ENCODE measurements at places on chromosomes 1 and 21.

GRCh38 chr1:1380860-1381259, 5.9 kb upstream of the AURKAIP1 start:
- no peak for DNase-seq

GRCh38 chr21:30306884-30307283, 13.2 kb downstream of the KRTAP26-1 start:
- DNase-seq, result no peak

DNA sequence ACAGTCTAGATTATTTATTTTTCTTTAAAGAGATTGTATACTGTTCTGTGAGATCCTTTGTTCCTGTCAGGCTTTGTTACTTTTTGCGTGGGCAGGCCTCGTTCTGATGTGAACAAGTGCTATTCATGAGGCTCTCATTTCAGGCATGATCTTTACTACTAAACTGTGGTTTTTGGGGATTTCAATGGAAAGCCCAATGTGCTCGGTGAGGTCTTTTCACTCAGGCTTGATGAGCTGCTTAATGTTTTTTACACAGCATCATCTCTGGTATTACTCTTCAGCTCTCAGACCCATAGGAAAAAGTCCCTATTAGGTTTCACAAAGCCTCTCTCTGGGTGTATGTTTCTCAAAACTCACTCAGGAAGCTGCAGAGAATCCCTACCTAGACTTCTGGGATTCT, 419.4 kb downstream of the GPATCH2 start:
- DNase-seq, result no peak

DNA sequence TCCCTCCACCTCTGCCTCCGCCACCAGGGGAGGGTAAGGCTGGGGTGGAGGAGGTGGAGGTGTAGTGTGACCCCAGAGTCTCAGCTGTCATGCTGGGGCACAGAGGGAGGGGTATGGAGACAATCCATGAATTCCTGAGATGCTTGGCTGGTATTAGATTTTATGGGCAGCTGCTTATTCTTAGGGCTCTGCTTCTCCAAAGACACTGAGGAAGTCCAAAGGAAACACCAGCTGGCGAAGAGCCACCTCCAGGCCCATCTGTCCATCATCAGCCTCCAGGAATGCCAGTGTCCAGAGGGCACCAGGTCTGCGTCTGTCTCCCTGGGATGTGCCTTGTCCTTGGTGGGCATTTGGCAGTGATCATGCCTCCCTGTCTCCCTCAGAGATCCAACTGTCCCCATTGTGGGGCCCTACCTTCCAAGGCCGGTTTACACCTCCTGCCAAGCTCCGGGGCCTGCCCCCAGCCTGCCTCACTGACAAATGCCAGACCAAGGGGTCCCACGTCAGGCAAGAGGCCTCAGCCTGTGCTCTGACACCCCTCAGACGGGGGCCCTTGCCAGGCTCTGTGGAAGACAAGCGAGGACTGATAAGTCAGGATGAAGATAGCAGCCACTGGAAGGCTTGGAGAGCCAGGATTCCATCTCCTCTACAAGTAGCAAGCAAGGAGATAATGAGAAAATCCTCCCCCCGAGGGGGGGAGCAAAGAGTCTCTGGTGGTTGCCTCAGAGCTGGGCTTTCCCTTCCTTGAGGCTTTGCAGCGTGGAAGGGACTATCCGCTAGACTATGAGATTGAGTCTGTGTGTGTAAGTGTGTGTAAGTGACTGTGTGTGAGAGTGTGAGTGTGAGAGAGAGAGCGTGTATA, 1.6 kb downstream of the TNNI1 start:
- DNase-seq, result no peak

- no peak for DNase-seq
Observed at GRCh38 chr21:29610779-29611360, 312.1 kb downstream of the BACH1 start.

DNA sequence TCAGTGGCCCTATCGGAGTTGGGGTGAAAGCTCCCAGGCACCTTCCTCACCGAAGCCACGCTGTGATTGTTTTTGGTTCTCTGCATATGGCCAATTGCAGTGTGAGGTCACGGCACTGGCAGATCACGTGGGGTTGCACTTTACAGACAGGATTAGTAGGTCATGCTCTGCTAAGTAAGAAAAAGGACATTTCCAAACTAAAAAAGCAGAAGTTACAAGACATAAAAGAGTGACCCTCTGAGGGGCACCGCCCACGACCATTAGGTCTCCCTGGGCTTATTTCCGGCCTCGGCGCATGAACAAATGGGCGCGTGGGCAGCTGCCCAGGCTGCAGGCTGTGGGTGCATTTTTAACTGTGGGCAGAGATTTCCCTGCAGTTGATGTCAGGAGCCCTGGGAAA, 2.0 kb downstream of the CAPN9 start:
- no peak for DNase-seq

GRCh38 chr1:245873883-245874671, 633.0 kb downstream of the SMYD3 start:
- no peak for DNase-seq

DNA sequence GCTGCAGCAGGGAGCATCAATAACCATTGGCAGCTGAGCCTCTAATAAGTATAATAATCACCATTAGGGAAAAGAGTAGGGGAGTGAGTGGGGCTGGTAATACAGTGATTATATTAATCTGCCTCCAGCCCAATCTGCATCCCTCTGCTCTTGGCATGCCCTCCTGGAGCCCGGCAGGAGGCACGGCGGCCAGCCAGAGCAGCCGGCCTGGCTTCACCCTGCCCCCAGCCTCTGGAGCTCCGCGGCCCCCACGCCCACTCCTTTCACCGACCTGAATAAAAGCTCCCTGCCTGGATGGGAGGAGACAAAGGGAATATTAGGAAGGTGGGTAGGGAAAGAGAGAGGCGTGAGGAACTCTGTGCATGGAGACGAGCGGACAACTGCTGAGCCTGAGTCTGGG, 28.3 kb downstream of the OPTC start:
- DNase-seq, result no peak

DNA sequence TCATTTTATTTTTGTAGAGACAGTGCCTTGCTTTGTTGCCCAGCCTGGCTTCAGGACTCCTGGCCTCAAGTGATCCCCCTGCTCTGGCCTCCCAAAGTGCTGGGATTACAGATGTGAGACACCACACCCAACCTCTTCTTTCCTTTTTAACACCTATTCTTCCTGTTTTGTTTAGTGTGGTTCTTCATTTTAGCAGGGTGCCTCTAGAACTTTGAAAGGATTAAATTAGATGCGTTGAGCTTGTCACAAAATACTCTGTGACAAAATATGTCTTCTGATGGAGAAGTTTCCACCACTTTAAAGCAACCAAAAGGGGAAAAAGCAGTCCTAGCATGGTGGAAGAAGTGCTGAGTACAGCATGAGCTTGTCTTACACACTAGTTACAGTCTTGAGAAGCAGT, 42.0 kb downstream of the CDC14A start:
- no peak for DNase-seq
